Activated T-cell treated with anti-CD3 and anti-CD28 coated beads, Interleukin-2, amount 50 U/mL, for 4 hours (primary cell): ENCODE measurements at places on chromosomes 5 and 9.

- no peak for DNase-seq
Measured at GRCh38 chr5:32506201-32506661, 61.7 kb upstream of the ZFR start.

DNA sequence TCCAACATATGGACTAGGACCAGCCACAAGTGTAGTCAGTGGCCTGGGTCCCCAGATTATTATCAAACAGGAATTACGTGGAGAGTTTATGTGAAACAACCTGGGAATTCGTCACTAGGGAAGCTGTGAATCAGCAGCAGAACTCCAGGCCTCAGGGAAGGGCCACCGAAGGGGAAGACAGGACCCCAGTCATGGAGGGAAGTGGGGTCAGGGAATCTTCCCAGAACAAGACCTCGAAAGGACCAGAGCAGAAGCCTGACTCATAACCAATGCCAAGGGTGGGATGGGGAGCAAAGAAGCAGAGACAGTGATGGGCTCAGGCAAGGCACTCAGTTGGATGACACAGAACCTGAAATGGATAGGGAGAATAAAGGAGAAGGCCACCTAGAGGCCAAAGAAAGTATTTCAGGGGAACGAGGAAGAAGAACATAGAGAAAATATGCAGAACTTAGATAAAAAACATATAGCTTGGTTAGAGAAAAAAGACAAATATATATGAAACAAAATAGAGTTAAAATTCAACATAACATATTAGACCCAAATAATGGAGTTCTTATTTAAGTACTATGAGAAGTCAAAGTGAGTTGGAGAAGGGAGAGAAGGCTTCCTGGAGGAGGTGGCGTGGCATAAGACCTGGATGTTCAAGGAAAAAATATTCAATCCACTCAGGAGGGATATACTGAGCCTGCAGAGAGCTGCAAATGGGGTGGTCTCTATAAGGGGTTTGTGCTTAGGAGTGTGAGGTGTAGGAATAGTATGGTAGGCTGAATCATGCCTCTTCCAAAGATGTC, 66.7 kb upstream of the CAST start:
- DNase-seq: no peak

- no peak for DNase-seq
Measured at GRCh38 chr9:37405350-37405749, 17.1 kb upstream of the GRHPR start.

- no peak for DNase-seq
Measured at GRCh38 chr5:53368516-53368915, 111.9 kb upstream of the FST start.

- DNase-seq: peak; percentile 12
Measured at GRCh38 chr9:125747765-125748445, 732 bp downstream of the PBX3 start.

GRCh38 chr9:132235894-132236661, 74.2 kb downstream of the NTNG2 start:
- DNase-seq: peak; percentile 81

DNA sequence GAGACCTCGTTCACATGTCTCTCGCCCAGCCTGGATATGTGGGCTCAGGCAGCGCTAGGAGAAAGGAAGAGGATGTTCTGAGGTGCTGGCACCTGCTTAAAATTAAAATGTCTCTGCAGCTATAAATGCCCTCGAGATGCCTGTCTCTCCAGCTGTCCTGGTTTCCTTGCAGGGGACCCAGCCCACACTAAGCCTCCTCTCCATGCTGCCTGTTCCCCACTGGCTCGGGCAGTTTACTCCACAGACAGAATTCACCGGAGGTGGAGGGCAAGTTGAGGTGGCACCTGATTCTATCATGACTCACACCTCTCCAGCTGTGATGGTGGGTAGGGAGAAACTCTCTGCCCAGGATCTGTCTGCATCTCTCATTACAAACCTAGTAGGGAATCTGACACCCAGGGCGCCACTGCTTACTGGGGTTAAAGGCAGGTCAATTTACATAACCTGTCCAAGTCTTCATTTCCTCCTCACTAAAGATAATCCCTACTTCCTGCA, 420.9 kb downstream of the SPOCK1 start:
- DNase-seq: no peak

GRCh38 chr5:1750469-1750868, 49.2 kb downstream of the MRPL36 start:
- DNase-seq: no peak

DNA sequence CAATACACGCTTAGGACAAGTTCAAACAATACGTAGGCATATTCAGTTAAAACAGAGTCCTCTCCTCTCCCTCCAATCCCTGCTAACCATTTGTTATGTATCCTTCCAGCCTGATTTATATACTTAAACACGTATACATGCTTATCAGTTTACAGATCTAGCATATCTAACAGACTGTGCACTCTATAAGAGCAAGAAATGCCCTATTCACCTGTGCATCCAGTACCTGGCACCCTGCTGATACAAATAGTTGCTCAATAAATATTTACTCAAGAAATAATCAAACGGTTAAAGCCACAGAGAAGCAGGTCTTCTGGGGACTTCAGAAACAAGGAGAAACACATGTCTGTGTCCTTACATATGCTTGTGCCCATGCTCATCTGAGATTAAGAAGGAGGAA, 55.9 kb downstream of the MLLT3 start:
- DNase-seq: no peak

GRCh38 chr5:91898019-91898418, 514.9 kb upstream of the ARRDC3 start:
- no peak for DNase-seq

- DNase-seq: no peak
Measured at GRCh38 chr5:65050826-65051498, 282.2 kb downstream of the CWC27 start.

- DNase-seq: no peak
Measured at GRCh38 chr5:30781643-30782042, 411.8 kb upstream of the CDH6 start.

DNA sequence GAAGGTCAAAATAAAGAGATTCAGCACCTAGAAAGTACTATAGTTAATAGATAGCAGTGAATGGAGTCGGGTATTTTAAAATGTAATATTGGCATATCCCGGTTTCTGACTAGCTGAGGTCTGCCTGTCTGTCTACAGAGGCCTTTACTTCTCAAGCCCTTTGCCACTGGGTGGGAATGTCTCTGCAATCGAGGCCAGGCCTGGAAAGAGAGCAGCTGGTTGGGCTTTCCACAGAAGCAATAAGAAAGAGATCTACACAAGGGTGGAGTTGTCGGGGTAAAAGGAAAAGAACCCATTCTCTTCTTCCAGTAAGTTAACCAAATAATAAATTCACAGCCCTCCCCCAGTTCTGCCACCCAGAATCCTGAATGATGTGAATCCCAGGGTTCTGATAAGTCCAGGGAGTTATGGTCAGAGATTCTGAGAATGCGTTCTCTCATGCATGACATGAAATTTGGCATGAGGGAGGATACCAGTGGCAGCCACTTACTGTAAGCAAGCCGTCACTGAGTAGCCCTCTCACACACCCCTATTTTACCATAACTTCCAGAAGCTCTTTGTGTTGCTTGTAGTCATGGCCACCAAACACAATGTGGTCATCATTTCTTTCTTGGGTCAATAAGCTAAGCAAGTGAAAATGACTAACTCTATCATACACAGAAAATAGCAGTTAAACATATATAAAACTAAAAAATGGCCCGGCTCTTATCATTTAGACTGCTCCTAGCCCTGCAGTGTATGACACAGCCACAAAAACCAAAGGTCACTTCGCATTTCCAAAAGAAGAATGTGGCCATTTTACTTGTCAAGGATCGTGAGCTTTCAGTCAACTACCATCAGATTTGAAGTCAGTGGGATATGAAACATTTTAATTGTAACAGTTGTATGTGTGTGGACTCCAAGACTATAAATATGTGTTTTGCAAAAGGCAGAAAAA, 185.0 kb downstream of the GLIS3 start:
- DNase-seq: no peak

DNA sequence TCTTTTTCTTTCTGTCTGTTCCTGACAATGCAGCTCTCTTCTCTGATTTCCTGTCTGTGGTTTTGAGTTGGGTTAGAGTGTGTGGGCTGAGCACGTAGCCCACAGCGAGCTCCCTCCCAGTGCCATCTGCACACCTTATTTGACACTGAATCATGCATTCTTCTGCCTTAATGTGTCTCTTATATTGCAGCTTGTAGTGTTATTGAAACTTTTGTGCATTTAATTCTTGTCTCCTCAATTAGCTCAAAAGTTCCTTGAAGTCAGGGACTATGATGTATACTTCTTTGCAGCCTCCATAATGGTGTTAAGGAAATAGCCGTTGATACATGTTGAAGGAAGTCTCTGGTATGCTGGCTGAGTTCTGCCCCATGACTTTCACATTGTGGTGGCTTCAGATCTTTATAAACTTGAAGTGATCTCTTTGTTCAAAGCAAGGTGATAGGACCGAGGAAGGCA, 576.2 kb upstream of the CLINT1 start:
- peak; percentile 10 for DNase-seq

GRCh38 chr9:104863180-104863883, 64.6 kb downstream of the ABCA1 start:
- peak; percentile 17 for DNase-seq

DNA sequence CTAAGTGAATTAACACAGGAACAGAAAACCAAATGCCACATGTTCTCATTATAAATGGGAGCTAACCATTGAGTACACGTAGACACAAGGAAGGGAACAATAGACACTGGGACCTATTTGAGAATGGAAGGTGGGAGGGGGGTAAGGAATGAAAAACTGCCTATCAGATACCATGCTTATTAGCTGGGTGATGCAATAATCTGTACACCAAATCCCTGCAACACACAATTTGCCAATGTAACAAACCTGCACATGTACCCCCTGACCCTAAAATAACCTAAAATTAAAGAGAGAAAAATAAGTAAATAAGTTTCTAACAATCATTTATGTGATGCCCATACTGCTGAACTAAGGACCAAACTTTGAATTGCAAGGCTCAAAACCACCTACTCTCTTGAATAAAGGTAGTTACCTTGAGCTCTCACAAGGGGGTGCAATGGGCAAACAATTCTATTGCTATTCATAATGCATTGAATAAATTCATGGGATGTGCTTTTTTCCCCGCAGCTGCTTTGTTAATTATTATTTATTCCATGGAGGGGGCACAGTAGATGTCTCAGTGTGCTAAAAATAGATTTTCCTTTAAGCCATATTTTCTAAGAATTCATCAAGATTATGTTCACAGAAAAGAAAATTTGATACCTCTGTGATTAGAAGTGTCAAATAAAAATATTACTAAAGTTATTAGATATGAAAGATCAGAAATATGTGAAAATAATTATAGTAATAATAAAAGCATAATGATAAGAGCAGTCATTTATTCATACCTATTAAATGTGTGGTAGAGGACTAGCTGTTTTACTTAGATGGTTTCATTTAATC, 76.2 kb upstream of the PTPN3 start:
- DNase-seq: no peak

DNA sequence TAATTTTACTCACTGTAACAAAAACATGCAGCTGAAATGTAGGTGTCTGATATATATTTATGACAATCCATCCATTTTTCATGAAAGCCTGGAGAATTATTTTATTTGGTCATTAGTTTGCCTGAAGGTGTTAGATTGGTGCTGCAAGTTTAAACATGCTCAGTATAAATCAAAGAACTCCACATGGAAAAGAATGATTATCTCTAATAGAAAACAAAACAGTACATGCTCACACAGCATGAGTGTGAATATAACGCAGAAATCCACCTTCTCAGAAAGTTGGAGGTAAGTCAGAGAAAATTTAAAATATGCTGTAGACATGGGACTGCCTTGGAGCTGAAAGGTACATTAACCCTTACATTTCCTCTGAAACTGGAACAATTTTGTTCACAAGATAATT, 165.5 kb upstream of the RGS7BP start:
- DNase-seq: no peak

DNA sequence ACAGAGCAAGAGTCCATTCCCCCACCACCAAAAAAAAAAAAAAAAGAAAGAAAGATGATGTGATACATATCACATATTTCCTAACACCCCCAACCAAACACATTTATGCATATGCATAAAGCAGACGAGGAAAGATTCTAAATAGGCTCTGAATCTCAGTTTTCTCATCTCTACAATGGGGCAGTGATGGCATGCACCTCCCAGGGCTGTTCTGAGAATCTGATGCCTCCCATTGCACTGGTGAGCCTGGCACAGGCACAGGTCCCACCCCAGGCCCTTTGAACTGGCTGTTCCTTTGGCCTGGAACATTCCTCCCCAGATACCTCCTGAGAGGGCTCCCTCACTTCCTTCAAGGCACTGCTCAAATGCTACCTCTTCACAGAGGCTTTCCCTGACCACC, 116.5 kb downstream of the C9orf50 start:
- no peak for DNase-seq

- DNase-seq: no peak
Measured at GRCh38 chr5:26432386-26432785, 606.0 kb downstream of the CDH9 start.

DNA sequence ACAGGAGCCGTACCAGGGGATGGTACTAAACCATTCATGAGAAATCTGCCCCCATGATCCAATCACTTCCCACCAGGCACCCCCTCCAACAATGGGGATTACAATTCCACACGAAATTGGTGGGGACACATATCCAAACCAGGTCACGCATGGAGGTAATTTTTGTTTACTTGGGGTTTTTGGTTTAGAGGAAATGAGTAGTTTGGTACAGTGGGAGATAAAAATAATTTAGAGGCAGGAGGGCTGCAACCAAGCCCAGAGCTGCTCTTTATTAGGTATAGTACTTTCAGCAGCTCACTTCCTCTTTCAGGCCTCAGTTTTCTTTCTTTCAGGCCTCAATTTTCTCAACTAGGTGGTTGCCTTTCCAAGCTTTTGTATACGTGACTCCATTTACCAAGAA, 23.2 kb downstream of the PRUNE2 start:
- no peak for DNase-seq

DNA sequence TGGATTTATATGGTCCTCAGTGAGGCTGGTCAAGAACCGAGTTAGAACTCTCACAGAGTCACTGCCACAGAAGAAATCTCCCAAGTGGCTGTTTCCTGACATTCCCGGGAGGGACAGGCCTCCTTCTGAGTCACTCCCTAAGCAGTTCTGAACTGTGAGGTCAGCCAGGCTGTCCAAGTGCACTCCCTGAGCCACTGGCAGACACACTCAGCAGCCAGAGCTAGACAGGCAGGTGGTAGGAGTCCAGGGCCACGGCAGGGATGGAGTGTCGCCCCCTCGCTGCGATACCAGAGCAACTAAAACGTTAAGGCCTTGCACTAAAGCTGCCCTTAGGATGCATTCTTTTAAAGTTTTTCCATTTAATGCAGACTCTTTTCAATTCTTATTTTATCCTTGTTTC, 3.4 kb downstream of the IL4 start:
- no peak for DNase-seq

- no peak for DNase-seq
Measured at GRCh38 chr5:178078197-178079010, 34.9 kb upstream of the N4BP3 start.

DNA sequence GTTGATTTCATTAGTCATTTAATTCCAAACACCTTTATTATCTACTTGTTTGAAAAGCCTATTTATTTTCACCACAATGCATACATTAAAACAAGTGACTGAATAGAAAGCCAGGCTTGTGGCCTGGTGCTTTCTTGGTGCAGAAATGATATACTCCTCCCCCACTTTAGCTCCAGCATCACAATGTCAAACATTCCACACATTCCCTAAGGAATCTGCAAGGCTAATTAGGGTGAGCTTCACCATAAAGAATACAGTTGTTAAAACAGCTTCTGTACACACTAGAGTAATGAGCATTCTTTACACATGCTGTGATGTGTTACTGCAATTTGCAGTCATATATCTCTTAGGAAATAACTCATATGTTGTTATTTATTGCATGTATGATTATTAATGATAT, 705.7 kb downstream of the CETN3 start:
- no peak for DNase-seq

- no peak for DNase-seq
Measured at GRCh38 chr5:116216246-116216645, 131.4 kb downstream of the COMMD10 start.

- DNase-seq: no peak
Measured at GRCh38 chr5:173859408-173860159, 28.6 kb upstream of the CPEB4 start.
